Non-pigmented ciliary epithelial cell (primary cell): ENCODE measurements at places on chromosomes 11 and 22.

DNA sequence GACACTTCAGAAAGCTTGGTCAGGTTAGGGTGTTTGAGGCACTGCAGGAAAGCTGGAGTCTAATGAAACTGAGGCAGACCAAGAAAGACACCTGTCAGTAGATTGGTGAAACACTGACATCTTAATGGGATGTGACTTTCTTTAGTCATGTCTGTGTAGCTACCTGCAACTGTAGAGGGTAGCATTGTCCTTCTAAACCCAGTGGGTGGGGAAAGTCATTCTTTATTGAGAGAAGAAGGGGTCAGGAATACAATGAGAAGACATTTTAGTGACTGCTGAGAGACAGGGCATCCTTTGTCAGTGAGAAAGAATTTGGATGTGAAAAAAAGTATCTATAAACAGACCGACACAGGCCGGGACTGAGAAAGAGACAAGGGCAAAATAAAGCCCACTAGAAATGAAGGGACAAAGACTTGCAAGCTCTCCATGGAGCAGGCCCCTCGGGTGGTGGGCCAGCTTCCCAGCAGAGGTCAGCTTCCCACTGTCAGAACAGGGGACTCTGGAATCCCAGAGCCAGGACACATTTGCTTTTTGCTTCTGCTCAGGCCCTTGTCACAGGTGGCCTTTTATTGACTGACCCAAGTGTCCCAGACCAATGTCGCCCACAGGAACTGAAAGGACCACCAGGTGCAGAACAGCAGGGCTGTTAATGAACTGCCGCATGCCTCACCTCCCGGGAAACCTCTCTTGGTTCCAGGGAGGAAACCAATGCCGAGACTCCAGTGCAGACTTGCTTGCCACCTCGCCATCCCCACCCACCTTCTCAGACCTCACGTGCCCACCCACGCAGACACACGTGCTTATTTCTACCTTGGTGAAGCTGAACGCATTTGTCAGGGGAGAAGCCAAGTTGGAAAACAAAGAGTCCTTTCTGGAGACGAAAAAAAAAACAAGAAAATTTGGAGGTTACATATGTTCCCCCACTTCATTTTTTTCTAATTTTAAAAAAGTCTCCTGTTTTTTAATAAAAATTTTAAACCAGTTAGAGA lies 212.8 kb downstream of the TENM4 start:
- no peak for DNase-seq

- no peak for DNase-seq
Measured at GRCh38 chr11:134543241-134543640, 131.2 kb upstream of the B3GAT1 start.

DNA sequence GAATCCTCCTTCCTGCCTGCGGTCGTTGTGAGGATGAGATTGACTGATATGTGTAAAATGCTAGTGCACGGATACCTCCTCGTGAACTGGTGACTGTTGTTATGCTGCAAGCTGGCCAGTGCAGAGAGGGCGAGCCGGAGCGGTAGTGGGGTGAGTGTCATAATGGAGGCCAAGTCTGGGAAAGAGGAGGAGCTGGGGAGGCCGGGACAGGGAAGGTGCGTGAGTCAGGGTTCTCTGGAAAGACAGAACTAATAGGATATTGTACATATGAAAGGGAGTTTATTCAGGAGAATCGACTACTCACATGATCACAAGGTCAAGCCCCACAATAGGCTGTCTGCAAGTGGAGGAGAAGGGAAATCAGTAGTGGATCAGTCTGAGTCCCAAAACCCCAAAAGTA lies 56.8 kb upstream of the FADD start:
- DNase-seq, result no peak

- DNase-seq, result no peak
Measured at GRCh38 chr22:46845296-46846149, 83.1 kb downstream of the TBC1D22A start.
